ENCODE measurements at places on chromosomes 12 and 14.

DNA sequence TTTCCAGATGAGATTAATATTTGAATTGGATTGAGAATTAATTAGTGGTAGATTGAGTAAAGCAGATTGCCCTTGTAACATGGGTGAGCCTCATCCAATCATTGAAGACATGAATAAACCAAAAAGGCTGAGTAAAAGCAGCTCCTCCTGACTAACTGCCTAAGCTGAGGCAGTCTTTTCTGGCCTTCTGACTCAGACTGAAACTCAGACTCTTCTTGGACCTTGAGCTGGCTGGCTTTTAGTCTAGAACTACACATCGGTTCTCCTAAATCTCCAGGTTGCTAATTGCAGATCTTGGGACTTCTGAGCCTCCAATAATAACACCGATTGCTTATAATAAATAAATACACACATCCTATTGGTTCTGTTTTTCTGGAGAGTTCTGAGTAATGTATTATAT is 24.0 kb downstream of the FKBP11 start:
- no peak for DNase-seq

DNA sequence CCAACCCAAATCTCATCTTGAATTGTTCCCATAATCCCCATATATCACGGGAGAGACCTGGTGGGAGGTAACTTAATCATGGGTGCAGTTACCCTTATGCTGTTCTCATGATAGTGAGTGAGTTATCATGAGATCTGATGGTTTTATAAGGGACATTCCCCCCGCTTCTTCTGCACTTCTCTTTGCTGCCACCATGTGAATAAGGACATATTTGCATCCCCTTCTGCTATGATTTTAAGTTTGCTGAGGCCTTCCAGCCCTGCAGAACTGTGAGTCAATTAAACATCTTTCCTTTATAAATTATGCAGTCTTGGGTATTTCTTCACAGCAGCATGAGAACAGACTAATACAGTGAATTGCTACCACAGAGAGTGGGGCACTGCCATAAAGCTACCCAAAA is 179.1 kb downstream of the LRIG3 start:
- no peak for DNase-seq

DNA sequence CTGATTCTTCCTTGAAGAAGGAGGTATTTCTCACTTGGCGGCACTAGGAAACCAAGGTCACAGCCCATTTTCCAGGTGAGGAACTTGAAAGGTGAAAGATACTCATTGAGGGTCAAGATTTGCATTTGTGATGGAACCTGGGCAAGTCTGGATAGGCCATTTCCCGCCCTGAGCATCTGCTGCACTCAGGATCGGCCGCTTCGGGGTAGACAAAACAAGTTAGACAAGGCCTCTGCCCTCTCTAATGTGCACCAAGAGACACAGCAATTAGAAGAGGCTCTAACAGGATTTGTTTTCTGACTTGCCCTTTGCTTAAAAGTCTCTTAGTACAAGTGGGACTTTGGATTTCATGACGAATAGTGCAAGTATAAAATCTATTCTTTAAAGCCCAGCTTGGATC is 167.2 kb downstream of the KTN1 start:
- no peak for DNase-seq

- DNase-seq: no peak
Observed at GRCh38 chr12:132853285-132854092, 24.8 kb upstream of the GOLGA3 start.

- DNase-seq: no peak
Observed at GRCh38 chr12:102114212-102114611, 5.7 kb downstream of the NUP37 start.

DNA sequence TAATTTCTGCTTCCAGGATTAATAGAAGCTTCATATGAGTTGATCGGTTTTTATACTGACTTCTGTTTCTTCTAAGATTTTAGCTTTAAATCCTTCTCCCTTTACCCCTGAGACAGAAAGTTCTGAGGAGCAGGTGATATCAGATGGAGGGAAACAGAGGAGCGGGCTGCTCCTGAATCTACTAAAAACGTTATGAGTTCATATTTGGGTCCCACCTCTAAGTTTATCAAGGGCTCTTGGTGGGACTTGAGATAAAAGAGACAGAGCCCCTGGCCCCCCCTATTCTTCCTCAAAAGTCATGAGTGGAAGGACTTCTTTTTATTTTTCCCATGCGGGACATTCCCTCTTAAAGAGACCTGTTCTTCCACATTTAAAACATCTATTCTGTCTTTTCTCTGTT is 23.8 kb downstream of the CLEC2A start:
- no peak for DNase-seq

DNA sequence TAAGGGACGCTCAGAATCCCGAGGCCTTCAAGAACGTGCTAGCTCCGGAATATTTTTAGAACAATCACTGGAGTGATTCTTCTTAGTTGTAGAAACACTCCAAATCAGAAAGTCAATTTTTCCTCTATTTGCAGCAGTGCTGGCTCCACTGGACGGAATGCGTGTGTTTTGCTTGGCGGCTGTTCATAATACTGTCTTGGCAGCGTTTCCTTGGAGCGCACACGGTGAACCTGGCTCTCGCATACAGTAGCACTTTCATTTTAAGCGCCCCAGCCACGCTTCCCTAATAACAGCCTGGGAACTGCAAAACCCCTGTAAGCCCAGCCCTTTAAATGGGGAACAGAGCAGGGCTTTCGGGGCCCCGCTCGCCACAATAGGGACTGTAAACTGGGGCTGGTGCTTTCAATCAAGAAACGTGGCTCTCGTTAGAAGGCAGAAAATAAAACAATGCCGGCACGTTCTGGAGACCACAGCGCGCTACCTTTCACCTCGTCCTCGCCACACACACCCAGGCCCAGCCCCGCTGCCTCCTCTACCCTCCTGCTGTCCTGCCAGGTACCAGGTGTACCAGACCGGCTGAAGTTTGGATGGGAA is 79.9 kb downstream of the BCL11B start:
- DNase-seq: no peak

- no peak for DNase-seq
Observed at GRCh38 chr12:47616440-47616839, 89.4 kb downstream of the RPAP3 start.

- no peak for DNase-seq
Observed at GRCh38 chr12:57162553-57163125, 15.2 kb upstream of the LRP1-AS start.

DNA sequence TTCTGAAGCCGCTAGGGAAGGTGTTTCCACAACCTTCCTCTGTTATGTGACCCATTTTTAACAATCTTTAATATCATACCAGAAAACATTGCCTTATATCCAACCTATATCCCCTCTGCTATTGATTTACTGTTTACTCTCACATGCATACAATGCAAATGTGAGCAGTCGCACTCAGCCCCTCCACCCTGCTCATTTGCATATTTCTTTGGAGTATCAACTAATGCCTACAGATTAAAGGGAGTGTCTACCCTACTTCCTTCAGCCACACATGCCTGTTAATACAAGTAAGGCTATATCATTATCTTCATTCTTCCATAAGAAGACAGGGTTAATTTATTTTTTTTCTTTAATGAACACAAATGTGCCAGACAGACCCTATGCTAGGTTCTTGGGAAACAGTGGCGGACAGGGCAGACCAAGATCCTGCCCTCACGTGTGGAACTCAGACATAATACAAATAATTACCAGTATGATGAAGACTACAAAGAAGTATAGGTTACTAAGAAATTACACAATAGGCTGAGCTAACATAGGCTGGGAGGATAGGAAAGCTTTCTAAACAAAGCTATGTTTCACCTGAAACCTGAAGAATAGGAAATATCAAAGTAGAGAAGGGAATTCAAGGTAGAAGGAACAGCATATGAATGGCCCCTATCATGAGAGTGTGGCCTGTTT is 107.3 kb upstream of the MDM1 start:
- DNase-seq: no peak

DNA sequence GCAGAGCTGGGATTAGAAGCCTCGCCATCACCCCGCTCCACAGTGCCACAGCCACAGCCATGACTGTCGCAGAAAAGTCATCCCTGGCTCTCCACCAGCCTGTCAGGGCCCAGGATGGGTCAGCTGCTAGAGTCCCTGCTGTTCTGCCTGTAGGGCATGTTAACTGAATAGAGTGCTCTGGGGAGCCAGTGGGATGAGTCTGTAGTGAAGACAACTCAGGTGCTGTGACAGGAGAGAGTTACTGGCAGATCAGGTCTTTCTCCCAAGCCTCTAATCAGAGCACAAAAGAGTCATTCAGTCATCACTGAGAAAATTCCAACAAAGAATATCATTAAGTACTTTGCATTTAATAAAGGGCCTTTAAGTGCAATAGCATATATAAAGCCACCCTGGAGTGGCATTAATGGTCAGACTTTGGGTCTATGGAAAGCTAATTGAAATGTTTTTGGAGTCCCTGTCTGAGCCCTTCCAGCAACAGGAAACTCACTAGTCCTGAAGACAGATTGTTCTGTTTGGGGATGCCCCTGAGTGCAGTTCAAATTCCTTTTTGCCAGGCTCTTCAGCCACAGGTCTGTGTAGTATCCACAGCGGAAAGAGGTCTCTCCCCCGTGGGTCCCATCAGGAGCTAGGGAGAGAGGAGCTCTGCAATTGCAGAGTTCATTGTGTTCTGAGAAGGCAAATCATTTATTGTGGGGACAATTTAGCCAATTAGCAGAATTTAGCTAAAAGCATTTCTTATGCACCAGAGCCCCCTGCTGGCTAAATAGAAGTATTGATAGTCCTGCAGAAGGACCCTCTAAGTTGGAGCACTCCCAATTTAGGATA is 45.2 kb upstream of the C14orf132 start:
- peak; percentile 9 for DNase-seq

GRCh38 chr12:11500188-11500860 is 105.0 kb upstream of the PRB2 start:
- DNase-seq: peak; percentile 81

- no peak for DNase-seq
Observed at GRCh38 chr14:50008562-50008961, 107.8 kb downstream of the VCPKMT start.

DNA sequence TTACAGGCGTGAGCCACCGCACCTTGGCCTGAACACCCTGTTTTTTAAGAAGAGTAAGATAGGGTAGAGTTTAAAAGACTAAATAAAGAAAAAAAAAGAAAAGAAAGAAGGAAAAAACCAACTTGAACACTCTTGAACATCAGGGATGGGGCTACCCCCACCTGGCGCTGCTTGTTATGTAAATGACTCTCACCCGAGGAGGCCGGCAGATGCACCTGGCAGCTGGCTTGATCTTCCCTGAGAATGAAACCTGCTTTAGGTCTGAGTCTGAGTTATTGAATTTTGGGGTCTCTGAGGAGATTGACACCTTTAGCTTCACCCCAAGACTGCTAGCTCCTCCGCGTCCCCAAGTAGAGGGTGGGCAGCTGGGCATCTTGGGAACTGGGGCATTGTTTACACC is 15.5 kb upstream of the MEG3 start:
- no peak for DNase-seq

GRCh38 chr12:88955531-88955930 is 375.3 kb upstream of the KITLG start:
- DNase-seq: no peak

- no peak for DNase-seq
Observed at GRCh38 chr14:97878206-97878605, 1081.0 kb downstream of the VRK1 start.

- DNase-seq: no peak
Observed at GRCh38 chr12:76569685-76570604, 10.4 kb upstream of the OSBPL8 start.

DNA sequence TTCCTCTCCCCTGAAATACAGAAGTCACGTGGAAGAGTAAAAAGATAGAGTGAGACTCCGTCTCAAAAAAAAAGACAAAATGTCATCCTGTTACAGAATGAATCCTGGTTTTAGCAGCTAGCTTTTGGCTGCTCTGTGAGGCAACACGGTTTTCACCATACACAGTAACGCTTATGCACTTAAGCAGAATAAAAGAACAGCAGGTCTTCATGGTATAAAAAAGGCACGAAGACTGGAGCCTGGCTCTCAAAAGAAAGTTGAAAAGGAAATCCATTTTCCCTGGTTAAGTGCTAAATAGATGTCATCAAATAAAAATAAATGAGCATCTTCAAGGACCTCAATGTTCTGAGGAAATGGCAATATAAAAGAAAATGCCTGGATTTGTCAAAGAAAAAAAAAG is 444.1 kb downstream of the IPO8 start:
- no peak for DNase-seq

DNA sequence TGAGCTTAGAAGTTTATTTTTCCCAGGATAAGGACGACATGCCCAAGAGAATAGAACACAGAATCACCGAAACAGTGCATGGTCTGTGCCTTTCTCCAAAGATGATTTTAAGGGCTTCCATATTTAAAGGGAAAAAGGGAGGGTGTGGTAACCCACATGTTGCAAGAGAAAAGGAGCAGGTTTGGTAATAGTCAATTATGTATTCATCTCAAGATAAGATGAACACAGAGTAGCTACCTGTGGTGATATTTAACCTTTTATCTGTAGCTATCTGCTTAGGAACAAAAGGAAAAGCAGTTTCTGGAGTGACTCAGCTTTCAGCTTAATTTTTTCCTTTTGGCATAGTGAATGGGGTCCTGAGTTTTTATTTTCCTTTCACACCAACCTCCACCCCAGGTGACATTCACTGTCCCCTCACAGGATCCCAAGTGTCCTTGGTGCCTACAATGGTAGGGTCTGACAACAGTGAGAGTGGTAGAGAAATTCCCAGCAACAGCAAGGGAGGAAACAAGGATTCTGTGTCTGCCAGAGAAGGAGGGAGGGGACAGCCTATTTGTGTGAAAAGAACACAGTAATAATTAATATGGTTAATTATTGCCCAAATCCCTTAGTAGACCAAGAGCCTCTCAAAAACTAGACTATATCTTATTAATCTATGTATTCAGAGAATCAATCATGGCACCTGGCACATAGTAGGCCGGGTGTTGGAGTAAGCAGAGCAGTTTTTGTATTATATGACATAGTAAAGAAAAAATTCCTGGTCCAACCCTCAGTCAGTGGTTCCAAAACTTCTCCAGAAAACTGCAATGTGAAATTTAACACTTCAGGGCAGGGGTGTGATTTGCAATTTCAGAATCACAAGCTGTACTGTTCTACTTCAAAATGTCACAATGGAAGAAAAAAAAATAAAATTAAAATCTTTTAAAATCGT is 154.5 kb downstream of the PHLDA1 start:
- no peak for DNase-seq

- DNase-seq: no peak
Observed at GRCh38 chr14:73162251-73162650, 25.9 kb downstream of the PSEN1 start.

- DNase-seq: no peak
Observed at GRCh38 chr14:32102152-32102787, 25.2 kb downstream of the ARHGAP5 start.

GRCh38 chr12:110058875-110059615 is 10.7 kb upstream of the C12orf76 start:
- no peak for DNase-seq

GRCh38 chr14:94382099-94382715 is 6.2 kb downstream of the SERPINA1 start:
- DNase-seq: no peak

DNA sequence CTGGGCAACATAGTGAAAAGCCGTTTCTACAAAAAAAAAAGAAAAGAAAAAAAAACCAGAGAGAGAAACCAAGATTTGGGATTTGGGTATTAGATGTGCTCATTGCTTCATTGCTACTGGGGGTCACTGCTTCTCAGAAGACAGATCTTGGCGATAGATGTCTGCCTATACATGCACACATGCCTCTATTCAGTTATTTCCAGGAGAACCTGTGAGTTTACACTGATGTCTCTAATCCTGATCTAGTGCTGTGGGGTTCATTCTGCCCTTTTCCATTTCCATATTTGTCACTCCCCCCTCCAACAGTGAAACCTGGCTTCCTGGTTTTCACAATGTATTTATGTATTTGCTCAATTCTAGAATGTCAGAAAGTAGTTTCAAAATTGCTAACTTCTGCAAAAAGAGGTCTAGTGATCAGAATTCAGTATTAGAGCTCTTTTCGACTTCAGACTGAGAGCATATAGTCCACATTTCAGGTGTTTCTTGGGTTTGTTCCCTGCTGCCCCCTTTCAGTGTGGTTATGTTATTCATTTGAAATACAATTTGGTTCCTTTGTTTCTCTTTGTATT is 111.0 kb downstream of the SLC25A47 start:
- DNase-seq: no peak
